ENCODE measurements at places on chromosomes 2 and 18. TPM values are rescaled to one million over a fixed set of nuclear protein-coding genes. Genes with fewer than 3 reads are reported as not detected.

Gene EPB41L3
- total RNA-seq, result 1.9 TPM

Gene IL1RL2
- not detected for total RNA-seq

Gene GKN2
- not detected for total RNA-seq

Gene POU3F3
- not detected for total RNA-seq

Gene HOXD4
- not detected for total RNA-seq

Gene GAL3ST2
- total RNA-seq, result 1.3 TPM

Gene KIF5C
- total RNA-seq, result 12.9 TPM

Gene RAB27B
- 0.75 TPM for total RNA-seq

Gene SULT1C2
- not detected for total RNA-seq

Gene TNFRSF11A
- total RNA-seq, result 43.0 TPM

Gene HOXD8
- total RNA-seq, result not detected

Gene HSPD1
- 761 TPM for total RNA-seq

Gene ELOA2
- not detected for total RNA-seq

Gene ITPRIPL1
- 44.8 TPM for total RNA-seq
